Hippocampal formation (tissue), 2 donors: ENCODE measurements at places on chromosomes 1 and 21.

- DNase-seq = no peak
Measured at GRCh38 chr1:218865591-218865990, 308.1 kb upstream of the LYPLAL1 start.

DNA sequence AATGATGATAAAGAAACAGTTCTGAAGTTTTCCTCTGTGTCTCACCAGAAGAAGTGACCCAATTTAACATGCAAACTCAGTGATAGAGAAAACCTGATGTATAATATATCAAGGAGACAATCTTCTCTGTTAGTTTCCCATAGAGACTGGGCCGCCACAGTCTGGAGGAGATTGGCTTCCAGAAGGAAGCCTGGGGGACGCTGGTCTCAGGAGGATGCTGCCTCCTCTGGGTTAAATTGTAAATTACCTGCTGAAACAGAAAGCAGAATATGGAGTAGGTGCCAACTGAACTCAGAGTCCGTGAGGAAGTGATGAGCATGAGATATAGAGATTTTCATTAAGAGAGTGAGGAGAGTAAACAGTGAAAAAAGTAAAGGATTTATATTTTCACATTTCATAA, 15.8 kb downstream of the OR14I1 start:
- DNase-seq = no peak

GRCh38 chr1:110350360-110350759, 11.2 kb downstream of the RBM15 start:
- DNase-seq = no peak

DNA sequence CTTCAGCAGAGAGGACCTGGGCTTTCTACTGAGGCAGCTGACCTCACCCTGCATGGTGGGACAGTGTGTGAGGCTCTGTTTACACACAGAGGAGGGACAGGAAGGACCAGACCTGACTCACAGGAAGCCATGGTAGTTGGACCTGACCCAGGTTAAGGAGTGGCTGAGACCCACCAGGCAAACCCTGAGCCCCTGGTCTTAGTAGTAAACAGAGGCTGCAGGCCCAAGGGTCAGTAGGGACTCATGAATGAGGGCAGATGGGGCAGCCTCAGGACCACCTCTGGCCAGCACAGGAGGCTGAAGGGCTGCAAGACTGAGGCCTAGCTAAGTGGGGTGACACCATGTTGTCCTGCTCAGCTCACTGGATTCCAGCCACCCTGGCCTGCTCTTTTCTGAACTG, 273.2 kb downstream of the GRIK3 start:
- DNase-seq = no peak

DNA sequence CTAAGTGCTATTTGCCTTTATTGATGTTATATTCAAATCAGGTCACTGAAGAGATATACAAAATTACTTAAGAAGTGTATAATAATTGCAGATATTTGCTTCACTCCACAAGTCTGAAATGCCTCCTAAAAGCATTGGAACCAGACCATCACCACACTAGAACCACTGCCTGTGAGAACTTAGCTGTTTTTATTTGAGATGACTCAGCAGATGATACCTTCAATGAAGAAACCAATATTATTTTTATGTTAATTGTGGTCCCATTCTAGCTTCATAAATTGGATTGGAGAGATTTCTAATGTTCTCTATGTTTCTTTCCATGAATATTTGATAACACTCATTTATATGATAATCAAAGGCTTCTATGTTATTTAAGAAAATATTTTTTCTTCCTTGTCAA, 740.6 kb downstream of the KCNT2 start:
- no peak for DNase-seq

- no peak for DNase-seq
Measured at GRCh38 chr1:211557894-211558625, 20.9 kb downstream of the SLC30A1 start.

GRCh38 chr1:26787381-26787705, 407 bp upstream of the PIGV start:
- DNase-seq = no peak

GRCh38 chr1:87820668-87821334, 492.1 kb downstream of the LMO4 start:
- no peak for DNase-seq

- no peak for DNase-seq
Measured at GRCh38 chr1:46364612-46365011, 24.0 kb downstream of the NSUN4 start.

GRCh38 chr1:203517426-203518110, 23.6 kb downstream of the OPTC start:
- no peak for DNase-seq

DNA sequence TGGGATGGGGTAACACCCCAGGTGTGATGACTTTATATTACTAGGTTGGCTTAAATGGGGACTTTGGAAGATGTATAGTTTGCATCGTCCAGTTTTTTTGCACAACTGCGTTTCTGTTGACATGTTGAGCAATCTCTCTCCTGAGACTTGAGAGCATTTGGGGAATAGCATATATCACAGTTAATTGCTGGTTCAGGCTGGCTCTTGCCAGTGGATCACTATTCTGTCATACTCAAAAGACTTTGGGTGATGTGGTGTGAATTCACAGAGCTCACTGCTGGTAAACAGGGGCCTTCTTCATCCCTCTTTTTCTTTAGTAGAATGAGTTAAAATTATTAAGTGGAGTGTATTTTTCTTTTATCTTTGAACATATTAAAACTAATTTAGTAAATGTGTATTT, 44.3 kb downstream of the LHX9 start:
- DNase-seq = no peak

- no peak for DNase-seq
Measured at GRCh38 chr1:44847845-44848244, 4.8 kb upstream of the PTCH2 start.

DNA sequence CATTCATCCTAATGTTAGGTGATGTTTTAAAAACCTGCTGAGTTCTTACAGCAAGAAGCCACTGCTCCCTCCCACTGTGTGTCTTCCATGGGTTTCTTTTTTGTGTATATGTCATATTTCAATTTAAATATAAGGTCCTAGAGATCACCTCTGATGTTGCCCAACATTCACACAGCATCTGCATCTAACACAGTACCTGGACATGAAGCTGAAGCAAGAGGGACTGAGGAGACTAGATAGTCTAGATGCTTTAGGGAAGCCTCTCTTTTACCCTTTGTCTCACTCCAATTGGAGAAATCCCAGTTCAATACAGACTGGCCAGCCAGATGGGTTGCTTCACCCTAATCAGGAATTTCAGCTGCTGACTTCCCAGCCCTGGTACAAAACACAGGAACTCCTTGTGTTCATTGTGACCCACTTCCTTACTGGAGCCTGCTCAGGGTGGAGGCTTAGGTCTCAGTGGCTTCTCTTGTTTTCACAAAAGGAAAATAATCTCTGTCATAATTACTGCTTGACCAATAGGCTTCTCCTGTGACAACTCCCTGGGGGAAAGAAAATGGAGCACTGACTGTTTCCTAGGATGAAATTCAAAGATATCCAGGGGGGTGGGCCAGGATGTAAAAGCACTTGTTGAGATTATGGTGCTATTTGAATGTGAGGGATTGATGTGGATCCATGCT, 17.3 kb downstream of the BTG2 start:
- no peak for DNase-seq

GRCh38 chr1:235639226-235640205, 10.1 kb downstream of the GNG4 start:
- no peak for DNase-seq
